ENCODE measurements at places on chromosomes 16 and 17.

GRCh38 chr17:8940866-8941471 lies 24.5 kb downstream of the PIK3R5 start:
- DNase-seq, result no peak

- DNase-seq, result no peak
Measured at GRCh38 chr17:61201211-61201610, 198.4 kb upstream of the TBX2 start.

DNA sequence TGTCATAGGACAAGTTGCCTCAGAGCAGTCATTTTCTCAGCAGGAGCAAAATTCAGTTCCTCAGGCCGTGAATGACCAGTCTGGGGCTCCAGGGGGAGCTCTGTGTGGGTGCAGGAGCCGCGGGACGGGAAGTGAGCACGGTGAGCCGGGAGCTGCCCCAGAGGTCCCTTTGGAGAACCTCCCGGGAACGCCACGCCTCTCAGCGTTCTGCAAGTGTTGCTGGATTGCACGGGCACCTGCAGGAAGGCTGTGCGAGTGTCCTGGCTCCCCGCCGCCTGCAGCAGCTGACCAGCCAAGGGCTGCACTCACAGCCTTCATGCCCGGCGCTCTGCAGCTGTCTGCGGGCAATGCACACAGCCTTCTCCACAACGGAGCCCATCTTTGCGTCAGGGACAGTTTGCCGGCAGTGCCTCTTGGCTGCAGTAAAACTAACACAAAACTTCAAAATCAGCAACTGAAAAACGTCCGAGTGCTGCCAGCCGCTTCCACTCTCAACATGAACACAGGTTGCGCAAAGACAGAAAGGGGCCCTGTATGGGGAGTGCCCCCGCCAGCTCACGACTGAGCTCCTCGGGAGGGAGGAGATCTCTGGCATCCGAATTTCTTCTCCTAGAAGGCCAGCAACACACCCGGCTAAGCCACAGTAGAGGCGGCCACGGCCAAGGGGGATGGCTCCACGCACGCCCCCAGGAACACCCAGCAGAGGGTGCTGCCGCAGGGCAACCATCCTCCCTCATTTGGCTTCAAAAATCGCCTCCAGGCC lies 16.0 kb downstream of the NDUFAF8 start:
- peak; percentile 83 for DNase-seq

DNA sequence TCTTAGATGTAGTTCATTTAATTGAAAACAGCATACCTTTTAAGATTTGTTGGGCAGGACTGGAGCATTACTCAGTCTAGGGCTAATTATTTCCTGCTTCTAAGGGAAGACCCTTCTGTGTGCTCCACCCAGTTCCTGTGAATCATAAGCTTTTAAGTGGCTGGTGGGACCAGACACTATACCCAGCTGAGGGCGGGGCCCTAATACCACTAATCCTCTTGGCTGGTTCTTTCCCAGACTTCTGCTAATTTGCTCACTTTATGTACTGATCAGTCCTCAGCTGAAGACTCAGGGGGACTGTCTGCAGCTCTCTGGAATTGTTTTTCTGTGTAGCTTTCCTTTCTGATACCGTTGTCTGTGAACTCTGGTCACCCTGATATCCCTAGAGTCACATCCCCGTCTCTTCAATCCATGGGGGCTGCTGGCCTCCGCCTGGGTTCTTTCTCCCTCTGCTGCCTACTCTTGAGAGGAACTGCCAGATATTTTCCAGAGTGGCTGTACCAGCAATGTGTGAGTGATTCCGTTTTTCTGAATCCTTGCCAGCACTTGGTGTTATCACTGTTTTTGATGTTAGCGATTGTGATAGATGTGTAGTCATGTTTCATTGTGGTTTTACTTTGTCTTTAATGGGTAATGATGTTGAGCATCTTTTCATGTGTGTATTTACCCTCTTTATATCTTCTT lies 35.1 kb downstream of the MFSD11 start:
- peak; percentile 61 for DNase-seq

GRCh38 chr17:49364119-49364518 lies 2.1 kb upstream of the ZNF652 start:
- DNase-seq, result no peak

DNA sequence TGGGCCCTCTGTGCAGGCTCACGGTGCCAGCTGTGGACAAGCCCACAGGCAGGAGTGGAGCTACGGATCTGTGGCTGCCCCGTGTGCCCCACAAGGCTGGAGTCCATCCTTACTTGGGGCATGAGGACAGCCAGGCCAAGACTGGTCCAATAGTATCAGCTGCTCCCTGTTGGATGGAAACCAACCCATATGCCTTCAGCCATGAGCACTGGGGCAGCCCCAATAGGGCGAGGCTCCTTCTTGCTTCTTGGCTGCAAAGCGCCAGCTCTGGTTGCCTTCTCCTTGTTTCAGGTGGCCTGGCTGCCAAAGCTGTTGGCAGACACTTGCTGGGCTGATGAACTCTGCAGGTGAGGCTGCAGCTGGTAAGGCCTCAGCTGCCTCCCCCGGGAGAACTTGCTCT lies 188.0 kb downstream of the ENGASE start:
- no peak for DNase-seq

- peak; percentile 98 for DNase-seq
Measured at GRCh38 chr17:64506576-64507412, at the start of gene CEP95. Gene CEP95 (plus strand): TSS chr17:64506977. CDS start chr17:64507098, 121 bp downstream.

GRCh38 chr16:67940446-67941089 lies 3.4 kb downstream of the LCAT start:
- no peak for DNase-seq

GRCh38 chr16:11799017-11799381 lies 1.9 kb upstream of the ZC3H7A start:
- DNase-seq, result no peak

GRCh38 chr16:2061526-2061925 lies 13.7 kb downstream of the TSC2 start:
- no peak for DNase-seq

GRCh38 chr16:61295311-61295710 lies 740.9 kb downstream of the CDH8 start:
- DNase-seq, result no peak

- peak; percentile 34 for DNase-seq
Measured at GRCh38 chr17:46875849-46876352, 24.5 kb downstream of the WNT9B start.

DNA sequence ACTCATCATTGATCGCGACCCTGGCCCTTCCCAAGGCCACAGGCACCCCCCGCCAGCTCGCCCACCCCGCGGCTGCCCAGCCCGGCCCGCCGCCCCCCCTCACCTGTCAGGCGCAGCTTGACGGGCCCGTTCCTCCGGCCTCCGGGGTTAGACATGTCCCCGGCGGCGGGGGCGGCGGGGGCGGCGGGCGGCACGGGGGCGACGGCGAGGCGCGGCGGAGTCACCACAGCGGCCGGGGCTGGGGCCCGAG lies 456 bp downstream of the SMURF2 start:
- no peak for DNase-seq

GRCh38 chr16:11273721-11274324 lies 394 bp upstream of the PRM3 start:
- peak; percentile 71 for DNase-seq

DNA sequence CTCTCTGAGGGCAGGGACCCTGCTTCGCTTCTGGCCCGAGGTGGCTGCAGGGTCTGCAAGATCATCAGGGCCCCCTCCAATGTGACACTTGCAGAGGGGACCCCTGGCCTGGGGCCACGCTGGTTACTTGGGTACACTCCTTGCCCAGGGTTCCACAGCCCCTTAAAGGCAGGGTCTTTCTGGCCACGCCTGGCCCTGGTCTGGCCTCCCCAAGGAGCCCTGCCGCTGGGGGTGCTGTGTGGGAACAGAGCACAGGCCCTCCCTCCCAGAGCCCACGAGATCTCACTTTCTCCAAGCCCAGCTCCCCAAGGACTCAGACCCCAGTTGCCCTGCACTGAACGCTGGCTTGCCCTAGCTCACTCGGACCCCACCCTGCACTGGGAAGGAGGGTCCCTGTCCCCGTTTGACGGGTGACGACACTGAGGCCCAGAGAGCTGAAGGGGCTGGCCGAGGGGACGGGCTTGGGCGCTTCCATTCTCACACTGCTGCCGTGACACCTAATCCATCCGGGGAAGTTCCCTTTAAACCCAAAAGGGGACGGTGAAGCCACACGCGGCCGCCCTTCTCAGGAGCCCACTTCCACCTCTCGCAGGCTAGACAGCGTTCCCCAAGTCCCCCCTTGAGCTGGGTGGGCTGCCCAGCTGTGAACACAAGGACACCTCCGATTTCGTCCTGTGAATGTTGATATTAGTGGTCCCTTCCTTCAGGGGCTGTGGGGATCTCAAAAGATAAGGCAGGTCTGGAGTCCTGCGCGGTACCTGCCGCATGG lies 26.9 kb upstream of the OSGIN1 start:
- DNase-seq, result no peak

DNA sequence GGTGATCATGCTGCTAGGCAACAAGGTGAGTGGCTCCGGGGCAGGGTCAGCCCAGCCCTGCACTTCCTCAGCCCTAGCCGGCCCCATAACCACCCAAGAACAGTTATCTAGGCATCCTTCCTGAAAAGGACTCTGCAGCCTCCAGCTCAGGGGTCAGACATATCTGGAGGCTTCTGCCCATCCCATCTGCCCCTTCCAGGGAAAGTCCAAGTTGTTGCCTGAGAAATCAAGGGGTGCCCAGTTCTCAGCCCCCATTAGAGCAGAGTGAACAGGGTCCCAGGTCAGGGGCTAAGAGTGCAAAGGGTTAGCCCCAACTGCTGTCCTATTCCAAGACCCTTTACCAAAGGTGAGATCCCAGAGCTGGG lies 4.1 kb upstream of the NHERF1 start:
- no peak for DNase-seq

- DNase-seq, result peak; percentile 44
Measured at GRCh38 chr17:59331929-59332748, 684 bp downstream of the YPEL2 start.

GRCh38 chr17:38911081-38911730 lies 14.2 kb upstream of the LASP1NB start:
- DNase-seq, result no peak

- DNase-seq, result no peak
Measured at GRCh38 chr16:86576591-86577313, 1.6 kb upstream of the FOXL1 start.

- no peak for DNase-seq
Measured at GRCh38 chr17:2263183-2264066, 40.2 kb downstream of the SMG6 start.
